Left lung (tissue), 14 donors: ENCODE measurements at places on chromosomes 16 and 17.

DNA sequence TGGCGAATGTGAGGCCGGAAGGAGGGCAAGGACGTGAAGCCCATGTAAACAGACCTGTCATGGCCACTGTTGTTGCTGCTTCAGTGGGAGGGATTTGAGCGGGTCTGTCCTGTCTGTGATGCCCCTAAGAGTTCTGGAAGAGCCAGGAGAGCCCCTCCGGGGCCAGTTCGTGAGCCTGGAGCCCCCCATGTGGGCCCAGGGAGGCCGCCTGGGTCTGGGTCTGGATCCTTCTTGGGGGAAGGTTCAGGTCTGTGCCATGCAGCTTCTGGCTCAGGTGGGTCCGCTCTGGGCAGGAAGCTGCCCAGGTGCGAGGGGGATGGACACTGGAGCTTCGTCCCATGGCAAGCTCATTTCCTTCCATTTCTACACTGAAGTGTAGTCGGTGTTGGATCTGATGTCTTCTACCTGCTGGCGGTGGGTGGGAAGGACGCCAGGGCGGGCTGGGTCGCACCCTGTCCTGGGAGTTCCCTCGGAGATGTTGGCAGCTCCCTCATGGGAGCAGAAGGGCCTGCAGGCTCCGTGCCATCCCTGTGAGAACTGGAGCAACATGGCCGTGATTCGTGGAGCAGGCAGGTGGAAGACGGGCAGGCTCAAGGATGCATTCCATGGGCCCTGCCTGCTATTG is 11.2 kb upstream of the WFIKKN1 start:
- DNase-seq, result no peak

DNA sequence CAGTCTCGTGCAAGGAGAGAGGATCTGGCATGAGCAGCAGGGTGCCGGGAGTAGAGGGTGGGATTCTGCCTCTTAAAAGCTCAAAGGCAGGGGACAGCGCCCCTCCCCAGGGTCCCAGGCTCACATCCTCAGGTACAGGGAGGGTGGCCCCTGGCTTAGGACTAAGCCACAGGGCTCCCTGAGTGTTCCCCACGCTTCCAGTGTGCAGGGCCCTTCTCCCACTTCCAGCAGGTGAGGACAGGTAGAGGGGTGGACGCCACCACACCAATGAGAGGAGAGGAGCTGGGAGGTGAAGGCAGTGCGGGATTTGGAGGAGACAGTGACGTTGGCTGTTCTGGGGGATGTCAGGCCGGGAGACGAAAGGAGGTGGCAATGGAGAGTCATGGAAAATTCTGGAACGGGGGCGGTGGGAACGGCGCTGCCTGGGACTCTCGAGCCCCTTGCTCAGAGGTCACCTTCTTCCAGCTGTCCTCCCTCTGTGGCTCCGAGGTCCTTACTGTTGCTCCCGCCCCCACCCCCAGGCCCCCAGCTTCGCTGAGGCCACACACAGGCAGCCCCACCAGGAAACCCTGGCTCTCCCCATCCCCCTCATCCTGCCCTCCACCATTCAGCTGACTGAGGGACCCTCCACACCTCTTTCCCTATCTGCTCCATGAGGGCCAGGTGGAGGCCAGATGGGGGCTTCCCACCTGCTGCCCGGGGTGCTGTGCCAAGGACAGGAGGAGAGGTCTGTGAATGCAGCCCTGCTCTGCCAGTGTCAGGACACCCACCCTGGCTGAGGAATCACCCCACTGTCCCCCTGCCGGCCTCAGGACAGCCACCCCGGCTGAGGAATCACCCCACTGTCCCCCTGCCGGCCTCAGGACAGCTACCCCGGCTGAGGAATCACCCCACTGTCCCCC is 57.7 kb upstream of the ACSF3 start:
- DNase-seq, result no peak

DNA sequence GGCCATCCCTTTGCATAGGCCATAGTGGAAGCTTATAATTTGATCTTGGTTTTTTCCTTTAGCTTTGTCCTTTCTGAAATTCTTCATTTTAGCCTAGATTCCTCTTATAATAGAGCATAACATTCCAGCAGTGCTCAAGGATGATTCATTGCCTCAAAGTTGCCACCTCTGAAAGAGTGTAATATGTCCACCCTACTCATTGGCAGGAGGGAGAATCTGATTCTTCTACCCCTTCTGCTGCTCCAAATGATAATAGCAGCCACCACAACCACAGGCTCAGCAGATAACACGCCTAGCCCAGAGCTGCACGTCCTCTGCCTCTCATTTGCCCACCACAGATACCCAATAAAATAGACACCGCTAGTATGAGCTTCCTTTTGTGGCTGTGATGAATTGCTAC is 337.4 kb upstream of the HSBP1 start:
- no peak for DNase-seq

DNA sequence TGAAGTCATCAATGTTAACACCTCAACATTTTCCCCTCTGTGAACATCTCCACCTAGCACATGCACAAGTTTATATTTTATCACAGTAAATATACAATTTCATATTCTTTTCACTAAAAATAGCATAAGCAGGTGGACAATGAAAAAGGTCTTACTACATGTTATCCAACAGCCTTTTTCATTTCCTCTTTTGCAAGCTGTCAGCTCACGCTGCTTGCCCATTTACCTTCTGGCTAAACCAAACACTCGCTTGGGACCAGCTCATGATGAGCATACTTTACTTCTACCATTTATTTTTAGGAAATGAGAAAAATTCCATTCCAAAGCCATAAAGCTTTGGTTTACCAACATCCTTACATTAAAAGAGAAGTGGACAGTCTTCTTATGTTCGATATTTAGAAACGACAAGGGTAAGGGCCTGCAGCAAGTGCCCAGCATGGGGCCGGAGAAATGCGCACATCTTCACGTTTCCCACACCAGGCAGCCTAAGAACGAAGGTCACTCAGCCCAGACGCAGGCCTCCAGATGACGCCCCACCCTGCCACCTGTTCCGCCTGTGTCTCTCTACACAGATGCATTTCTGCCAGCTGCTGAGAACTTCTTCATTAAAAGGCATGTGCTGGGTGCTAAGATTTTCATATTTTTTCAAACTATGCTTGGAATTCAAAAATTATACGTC is 13.9 kb downstream of the SNN start:
- no peak for DNase-seq
